ENCODE measurements at places on chromosomes 13 and 19. TPM values are rescaled to one million over a fixed set of nuclear protein-coding genes. Genes with fewer than 3 reads are reported as not detected.

ZNF536 gene
- polyA plus RNA-seq, result 3.8 TPM

WDR88 gene
- 0.71 TPM for polyA plus RNA-seq

DNA sequence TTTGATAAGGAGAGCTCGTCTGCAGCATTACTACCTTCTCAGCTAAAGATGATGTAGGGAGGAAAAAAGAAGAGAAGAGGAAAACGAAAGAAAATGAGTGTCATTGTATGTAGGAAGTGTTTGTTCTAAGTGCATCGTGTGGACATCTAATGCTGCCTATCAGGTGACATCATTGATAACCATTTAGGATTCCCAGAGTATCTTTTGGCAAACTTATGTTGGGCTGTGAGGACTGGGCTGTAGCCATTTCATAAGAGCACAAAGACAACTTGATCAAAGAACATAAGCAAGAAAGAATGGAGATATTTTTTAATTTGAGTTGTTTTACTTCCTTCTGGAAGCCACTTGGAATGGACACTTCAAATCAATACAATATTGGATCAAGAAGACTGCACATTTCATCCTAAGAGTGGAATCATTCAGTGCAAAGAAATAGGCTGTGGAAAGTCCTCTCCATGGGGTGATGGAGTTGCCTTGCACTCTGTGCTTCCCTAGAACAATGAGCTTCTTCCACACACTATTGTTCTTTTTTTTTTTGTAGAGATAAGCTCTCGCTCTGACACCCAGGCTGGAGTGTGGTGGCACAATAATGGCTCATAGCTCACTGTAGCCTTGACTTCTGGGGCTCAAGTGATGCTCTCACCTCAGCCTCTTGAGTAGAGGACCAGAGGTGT is 52.4 kb upstream of the UBL3 start:
- DNase-seq, result no peak

GRCh38 chr13:98785405-98785804 is 32.9 kb upstream of the SLC15A1 start:
- DNase-seq, result no peak

DNA sequence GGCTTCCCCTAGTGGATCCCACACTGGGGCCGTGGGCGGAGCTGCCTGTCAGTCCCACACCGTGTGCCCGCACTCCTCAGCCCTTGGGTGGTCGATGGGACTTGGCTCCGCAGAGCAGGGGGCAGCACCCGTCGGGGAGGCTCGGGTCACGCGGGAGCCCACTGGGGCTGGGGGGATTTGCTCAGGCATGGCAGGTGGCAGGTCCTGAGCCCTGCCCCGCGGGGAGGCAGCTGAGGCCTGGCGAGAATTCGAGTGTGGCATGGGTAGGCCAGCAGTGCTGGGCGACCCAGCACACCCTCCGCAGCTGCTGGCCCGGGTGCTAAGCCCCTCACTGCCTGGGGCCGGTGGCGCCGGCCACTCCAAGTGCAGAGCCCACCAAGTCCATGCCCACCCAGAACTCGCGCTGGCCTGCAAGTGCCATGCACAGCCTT is 481.7 kb upstream of the PRR20A start:
- no peak for DNase-seq

GRCh38 chr13:31122544-31123260 is 39.0 kb downstream of the HSPH1 start:
- no peak for DNase-seq

DNA sequence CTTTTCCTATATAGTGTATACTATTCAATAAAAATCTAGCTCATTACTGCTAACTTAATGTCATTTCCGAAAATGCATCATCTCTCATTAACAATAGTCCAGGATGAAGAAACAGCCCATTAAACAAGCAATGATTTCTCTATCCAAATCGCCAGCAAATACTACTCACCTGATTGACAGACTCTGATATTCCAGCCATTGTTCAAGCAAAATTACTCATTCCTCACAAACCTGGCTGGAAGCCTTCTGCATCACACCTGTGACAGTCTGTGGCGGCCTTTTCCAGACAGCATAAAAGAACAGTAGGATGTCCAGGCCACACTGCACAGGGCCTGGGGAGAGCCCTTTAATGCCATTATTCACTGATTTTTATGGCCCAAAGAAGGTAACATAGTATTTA is 115.9 kb downstream of the ABCC4 start:
- no peak for DNase-seq

GRCh38 chr13:68927387-68928026 is 1180.1 kb upstream of the ATXN8OS start:
- no peak for DNase-seq

DNA sequence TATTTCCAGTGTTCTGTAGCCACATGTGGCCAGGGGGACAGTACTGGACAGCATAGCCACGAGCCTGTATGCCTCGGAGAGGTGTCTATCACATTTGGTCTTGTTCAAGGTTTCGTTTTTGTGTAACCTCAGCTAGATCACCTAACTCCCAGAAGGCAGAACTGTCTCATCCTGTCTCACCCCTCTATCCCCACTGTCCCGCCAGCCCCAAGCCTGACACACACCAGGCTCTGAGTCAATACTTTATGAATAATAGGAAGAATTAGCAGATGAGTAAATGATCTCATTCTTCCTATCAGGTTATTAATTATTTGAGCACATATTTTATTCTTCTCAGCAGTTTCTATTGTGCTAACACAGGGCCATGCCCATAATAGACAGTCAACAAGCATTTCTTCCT is 132.2 kb downstream of the NUFIP1 start:
- DNase-seq, result no peak

- no peak for DNase-seq
Observed at GRCh38 chr13:108877300-108877699, 247.9 kb downstream of the MYO16 start.
